ENCODE measurements at places on chromosomes 2 and 18. TPM values are rescaled to one million over a fixed set of nuclear protein-coding genes. Genes with fewer than 3 reads are reported as not detected.

GRCh38 chr2:139850254-139850890 is 1070.2 kb upstream of the NXPH2 start:
- no peak for DNase-seq
- no peak overlapping the region for H3K4me3 ChIP-seq
- no peaks in the 10 kb centered on the region for H3K4me1 ChIP-seq
- no peak overlapping the region for H3K27ac ChIP-seq
- H3K36me3 ChIP-seq, result no peaks in the 10 kb centered on the region

The MAP3K20 gene
- 8.1 TPM for total RNA-seq

- no peak overlapping the region for H3K27ac ChIP-seq
- H3K4me1 ChIP-seq, result no peaks in the 10 kb centered on the region
- no peak overlapping the region for H3K4me3 ChIP-seq
- H3K36me3 ChIP-seq, result no peaks in the 10 kb centered on the region
Measured at GRCh38 chr2:82591718-82592117, 1867.4 kb downstream of the SUCLG1 start.

The RBFA gene
- total RNA-seq, result 32.2 TPM

DNA sequence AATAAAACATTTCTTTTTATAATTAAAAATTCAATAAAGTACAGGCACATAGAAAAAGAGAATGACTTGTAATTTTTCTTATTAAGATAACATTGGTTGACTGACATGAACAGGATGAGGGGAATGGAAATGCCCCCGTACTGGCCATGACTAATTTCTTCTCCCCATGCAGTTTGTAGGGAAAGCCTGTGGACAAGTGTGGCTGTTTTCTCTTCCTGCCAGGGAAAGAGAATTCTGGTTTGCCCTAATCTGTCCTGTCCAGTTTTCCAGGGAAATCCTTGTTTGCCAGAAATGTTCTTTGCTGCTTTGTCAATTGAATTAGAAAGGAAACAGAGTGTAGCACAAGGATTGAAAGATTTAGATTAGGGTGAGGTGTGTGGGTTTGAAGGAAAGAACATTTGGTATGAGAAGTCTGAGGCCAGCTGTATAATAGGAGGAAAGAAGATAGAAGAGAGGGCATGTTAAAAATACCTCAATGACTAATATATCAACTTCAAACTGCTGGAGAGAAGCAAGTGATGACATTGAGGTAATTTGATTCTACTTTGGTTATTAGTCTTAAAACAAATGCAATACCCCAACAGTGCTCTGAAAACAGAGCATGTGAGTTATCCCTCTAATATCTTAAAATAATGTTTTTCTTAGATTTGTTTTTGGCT is 593.9 kb upstream of the ZNF804A start:
- no peaks in the 10 kb centered on the region for H3K36me3 ChIP-seq
- no peak overlapping the region for H3K4me3 ChIP-seq
- no peak for DNase-seq
- H3K4me1 ChIP-seq, result no peaks in the 10 kb centered on the region

DNA sequence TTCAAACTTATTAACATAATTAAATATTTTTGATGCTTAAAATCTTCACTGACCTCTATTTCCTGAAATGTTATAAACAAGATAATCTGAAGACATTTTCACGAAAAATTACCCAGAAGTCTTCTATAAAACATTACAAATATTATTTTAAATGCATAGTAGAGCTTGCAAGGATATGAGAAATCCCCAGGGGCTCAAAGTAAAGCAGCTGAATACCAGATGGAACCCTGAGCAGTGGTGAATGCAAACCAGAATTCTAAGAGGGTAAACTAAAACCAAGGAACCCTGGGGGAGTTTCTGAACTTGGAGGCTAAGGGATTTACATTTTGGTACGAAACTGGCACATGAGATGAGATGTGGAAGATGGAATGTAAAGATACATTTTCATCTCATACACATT is 83.6 kb downstream of the FSHR start:
- H3K36me3 ChIP-seq, result no peaks in the 10 kb centered on the region
- no peak overlapping the region for H3K27ac ChIP-seq
- DNase-seq, result no peak
- no peaks in the 10 kb centered on the region for H3K4me1 ChIP-seq
- no peak overlapping the region for H3K4me3 ChIP-seq

DNA sequence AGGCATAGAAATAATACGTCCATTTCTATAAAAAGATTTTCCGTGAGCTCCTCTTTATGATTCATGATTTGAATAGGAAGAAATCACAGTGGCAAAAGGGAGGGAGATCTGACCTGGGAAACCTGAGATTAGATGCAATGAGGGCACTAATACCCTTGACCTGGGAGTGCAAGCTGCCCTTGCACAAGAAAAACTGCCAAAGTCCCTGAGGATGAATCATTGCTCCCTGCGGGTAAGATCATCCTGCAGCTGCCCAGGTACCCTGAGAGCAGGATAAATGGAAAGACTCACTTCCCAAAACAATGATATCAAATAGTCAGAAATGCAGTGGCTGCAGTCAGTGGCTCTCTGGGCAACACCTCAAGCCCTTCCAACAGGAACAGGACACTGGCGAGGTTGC is 11.6 kb downstream of the FHL2 start:
- DNase-seq, result no peak
- H3K27me3 ChIP-seq, result no peaks in the 10 kb centered on the region
- peaks cover 2% of the 10 kb centered on the region for H3K36me3 ChIP-seq
- no peak overlapping the region for H3K27ac ChIP-seq
